ENCODE measurements at places on chromosomes 7 and 10. TPM values are rescaled to one million over a fixed set of nuclear protein-coding genes. Genes with fewer than 3 reads are reported as not detected.

The NPC1L1 gene
- polyA plus RNA-seq = 14.5 TPM

GRCh38 chr7:96663871-96664445, 45.7 kb downstream of the SEM1 start:
- DNase-seq = no peak

DNA sequence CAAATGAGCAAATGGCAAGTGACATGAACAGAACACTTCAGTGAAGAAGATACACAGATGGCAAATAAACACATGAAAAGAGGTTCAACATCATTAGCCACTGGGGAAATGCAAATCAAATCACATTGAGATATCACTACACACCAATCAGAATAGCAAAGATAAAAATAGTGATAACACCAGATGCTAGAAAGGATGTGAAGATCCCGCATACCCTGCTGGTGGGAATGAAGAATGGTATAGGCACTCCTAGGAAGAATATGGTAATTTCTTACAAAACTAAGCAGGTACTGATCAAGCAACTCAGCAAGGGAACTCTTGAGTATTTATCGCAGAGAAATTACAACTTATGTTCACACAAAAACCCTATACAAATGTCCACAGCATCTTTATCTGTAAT, 11.2 kb downstream of the LAMB4 start:
- DNase-seq = no peak

- no peak for DNase-seq
These were observed 48.1 kb upstream of the TARP start for GRCh38 chr7:38321515-38321944.

DNA sequence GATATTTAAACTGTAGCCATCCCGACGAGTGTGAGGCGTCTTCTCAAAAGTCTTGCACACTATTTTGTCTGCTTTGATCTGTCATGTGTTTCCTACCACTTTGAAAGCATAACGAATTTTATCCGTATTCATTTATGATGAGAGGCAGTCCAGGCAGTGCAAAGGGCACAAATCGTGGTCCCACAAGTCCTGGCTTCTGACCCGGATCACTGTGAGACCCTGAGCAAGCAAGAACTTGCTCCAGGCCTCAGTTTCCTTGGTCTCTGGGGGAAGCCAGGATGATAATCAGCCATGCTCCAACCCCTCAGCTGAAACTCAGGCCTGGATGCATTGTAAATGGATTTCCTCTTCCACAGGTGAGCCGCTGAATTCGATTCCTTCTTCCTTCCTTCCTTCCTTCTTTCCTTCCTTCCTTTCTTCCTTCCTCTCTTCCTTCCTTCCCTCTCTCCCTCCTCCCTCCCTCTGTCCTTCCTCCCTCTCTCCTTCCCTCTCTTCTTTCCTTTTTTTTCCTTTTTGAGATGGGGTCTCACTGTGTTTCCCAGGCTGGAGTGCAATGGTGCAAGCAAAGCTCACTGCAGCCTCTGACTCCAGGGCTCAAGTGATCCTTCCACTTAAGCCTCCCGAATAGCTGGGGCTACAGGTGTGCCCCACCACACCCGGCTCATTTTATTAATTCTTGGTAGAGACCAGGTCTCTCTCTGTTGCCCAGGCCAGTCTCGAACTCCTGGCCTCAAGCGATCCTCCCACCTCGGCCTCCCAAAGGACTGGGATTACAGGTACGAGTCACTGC, 18.4 kb upstream of the ZKSCAN1 start:
- no peak for DNase-seq

The FAM13C gene
- polyA plus RNA-seq = 0.04 TPM

DNA sequence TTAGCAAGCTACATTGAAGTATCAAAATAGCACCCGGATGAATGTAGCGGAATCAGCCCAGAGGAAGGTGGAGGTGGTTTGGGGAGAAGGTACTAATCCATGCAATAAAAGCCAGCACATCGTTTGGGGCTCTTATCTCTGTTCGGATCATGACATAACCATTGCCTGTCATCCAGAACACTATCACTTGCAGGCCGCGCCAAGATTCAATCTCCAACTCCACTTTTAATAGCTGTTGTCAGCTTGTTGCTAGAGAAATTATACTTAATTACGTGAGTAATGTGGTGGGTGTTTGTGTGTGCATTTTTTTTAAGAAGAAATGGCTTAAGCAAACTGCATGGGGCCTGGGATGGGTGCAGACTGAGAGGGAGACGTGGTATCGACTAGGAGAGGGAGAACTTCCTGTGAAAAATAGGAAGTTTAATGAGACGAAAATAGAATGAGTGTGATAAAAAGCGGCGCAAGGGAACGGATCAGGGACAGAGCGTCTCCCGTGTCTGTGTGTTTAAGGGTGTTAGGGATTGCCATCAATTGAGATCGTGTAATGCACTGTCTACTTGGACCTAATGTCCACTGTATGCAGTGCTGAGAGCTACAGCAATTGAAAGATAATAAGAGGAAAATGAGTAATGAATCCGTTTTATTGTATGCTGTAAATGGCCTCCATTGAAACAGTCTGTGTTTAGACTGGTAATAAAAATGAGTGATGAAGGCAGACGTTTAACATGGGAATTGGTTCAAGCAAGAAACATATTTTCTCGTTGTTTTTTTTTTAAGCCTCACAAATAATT, 27.6 kb upstream of the SFMBT2 start:
- DNase-seq = no peak

The DNAJC12 gene
- 43.9 TPM for polyA plus RNA-seq

Data from HepG2 (cell line).